ENCODE measurements at places on chromosomes 1 and 21.

DNA sequence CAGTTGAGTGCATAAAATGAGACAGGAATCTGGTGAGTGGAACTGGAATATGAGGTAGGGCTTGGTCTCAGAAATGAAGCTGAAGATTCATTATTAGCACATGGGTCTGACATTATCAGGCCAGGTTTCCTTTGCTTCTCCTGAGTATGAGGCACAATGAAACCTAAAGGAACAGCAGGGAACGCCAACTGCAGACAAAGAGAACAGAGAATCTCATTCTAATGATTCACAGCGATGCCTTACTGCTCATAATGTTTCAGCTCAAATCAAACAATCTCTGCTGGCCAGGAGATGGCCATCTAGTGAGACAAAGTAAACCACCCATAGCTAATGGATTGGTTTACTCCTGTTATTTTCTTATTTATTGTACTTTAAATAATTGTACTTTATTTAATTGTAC is 133.5 kb downstream of the C1orf21 start:
- DNase-seq: no peak

- no peak for DNase-seq
Measured at GRCh38 chr1:25031966-25032667, 102.0 kb upstream of the RUNX3 start.

DNA sequence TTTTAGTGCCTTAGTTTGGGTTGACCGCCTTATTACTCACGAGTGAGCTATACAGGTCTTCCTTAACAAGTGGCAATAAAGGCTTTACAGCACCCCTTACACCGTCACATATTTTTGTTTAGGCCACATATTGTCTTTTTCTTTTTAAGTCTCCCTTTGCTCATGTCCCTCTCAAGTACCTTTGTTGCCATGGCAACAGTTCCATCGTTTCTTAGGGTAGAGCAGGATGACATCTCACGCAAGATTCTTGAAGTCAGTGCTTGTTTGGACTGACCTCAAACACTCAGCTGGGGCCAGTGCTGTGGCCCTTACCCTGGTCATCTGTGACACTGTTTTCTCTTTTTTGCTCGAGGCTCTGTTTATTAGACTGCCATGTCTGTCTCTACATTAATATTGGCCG is 69.8 kb downstream of the PBX1 start:
- no peak for DNase-seq

- DNase-seq: peak; percentile 97
Measured at GRCh38 chr1:32179443-32180185, at the start of gene TXLNA. Gene TXLNA, plus strand, starts transcription at chr1:32179675. Its CDS starts 671 bp downstream, at chr1:32180346.

GRCh38 chr1:110048923-110049601 is 14.6 kb downstream of the STRIP1 start:
- DNase-seq: no peak

DNA sequence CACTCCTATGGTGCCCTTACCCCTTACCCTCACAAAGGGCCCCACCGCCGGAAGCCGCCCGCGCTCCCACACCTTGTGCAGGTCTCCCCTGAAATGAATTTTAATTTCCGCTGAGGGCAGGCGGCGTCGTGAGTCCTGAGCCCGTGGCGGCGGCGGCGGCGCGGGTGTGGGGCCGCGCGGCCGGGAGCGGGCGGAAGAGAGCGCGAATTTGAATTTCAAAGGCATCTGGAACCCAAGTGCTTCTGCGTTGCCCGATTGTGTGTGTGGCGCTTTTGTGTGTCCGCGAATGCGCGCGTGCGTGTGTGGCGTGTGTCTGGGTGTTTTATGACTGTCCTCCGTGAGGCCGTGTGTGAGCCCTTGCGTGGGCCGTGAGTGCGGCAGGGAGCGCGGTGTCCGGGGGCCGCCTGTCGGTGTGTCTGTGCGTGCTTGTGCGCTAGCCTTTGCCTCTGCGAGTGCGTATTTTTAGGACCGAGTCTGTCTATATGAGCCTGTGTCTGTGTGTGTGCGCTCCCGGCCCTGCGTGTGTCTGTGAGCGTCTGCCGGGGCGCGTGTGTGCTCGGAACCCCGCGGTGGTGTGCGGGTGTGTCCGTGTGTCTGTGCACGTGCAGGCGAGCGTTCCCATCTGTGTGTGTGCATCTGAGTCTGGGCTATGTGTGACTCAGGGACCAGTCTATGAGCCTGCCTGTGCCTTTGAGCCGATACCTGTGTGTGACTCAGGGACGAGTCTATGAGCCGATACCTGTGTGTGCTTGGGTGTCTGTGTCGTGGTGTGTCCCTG is 7.9 kb upstream of the ADGRB2 start:
- no peak for DNase-seq

- DNase-seq: no peak
Measured at GRCh38 chr1:163055005-163055404, 14.2 kb upstream of the RGS4 start.

- DNase-seq: no peak
Measured at GRCh38 chr21:34825948-34826548, 157.3 kb downstream of the CLIC6 start.

GRCh38 chr1:243642936-243643335 is 207.1 kb downstream of the AKT3 start:
- no peak for DNase-seq

DNA sequence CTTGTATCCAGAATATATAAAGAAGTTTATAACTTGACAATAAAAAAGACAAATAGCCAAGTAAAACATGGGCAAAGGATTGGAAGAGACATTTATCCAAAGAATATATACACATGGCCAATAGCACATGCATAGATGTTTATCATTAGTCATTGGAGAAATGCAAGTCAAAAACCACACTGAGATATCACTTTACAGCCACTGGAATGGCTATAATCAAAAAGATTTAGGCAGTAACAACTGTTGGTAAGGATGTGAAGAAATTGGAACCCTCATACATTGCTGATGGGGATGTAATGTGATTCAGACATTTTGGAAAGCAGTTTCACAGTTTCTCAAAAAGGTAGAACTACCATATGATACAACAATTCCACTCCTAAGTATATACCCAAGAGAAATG is 51.1 kb downstream of the SLC44A5 start:
- no peak for DNase-seq

- no peak for DNase-seq
Measured at GRCh38 chr1:185534801-185535200, 199.4 kb upstream of the HMCN1 start.

- no peak for DNase-seq
Measured at GRCh38 chr1:170530972-170531757, 801 bp upstream of the GORAB start.

DNA sequence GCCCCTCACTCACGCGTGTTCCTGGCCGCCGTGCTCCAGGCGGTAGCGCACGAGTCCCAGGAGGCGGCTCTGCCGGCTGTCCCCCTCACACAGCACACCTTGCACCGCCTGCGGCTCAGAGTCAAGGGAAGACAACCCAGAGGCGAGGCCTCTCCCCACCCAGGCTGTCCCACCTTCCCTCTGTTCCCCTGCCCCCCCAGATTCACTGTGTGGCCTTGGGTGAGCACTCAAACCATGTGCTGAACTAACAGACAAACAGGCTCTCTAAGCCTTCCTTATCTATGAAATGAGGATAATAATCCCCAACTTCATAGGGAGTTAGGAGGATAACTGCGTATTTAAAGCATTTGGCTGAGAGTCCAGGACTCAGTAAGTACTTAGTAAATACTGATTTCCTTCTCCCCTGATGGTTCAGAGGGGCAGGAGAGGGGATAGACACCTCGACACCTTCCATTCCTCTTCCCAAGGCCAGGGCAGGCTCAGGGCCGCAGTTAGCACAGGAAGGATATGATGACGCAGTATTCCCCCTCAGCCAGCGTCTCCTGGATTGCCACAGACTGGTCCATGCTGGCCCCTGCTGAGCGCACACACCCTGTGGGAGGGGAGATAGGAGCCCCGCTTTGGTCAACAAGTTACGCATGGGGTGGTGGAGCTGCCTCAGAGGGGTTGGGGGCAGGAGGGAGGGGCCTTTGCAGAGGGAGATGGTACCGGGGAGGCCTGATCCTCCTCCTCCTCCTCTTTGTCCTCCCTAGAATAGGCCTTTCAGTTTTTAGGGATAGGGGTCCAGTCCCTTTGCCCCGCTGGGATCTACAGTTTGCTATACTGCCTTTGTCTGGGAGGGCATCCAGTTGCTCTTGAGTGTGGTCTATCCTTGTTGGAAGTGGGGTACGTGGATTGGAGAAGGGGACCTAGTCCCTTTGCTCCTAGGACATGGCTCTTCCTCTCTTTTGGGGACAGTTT is 830 bp downstream of the INPP5B start:
- DNase-seq: peak; percentile 89

- no peak for DNase-seq
Measured at GRCh38 chr1:111836111-111836510, 80.4 kb downstream of the DDX20 start.

- DNase-seq: peak; percentile 90
Measured at GRCh38 chr1:165376041-165376810, 19.7 kb upstream of the LMX1A start.

DNA sequence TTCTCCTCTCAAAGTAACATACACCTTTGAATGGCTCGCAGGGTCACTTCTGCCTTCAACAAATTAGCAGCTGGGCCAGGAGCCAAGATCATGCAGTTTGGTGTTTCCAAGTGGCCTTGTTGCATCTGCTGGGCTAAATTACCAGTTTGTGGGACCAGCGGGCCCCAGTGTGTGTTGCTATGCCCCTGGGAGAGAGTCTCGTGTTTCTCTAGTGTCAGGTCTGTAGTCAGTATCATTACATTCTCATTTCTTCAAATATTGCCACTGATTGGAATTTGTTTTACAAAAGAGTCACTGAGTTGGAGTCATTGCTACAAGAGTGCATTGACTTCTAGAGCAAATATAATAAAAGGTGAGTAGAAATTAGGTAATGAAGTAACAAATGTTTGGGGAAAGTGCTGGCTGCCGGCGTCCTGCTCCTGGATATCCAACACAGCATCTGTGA is 35.5 kb downstream of the RHOU start:
- DNase-seq: no peak

GRCh38 chr1:5448486-5448885 is 543.7 kb downstream of the NPHP4 start:
- DNase-seq: no peak

- no peak for DNase-seq
Measured at GRCh38 chr1:157404063-157404501, 148.2 kb downstream of the FCRL5 start.

GRCh38 chr21:28277324-28277723 is 715.4 kb downstream of the LTN1 start:
- no peak for DNase-seq

- DNase-seq: no peak
Measured at GRCh38 chr1:226436472-226436854, 28.6 kb upstream of the PARP1 start.

GRCh38 chr1:248853663-248854375 is 5.1 kb downstream of the ZNF692 start:
- no peak for DNase-seq

All from AG08395 (cell line).